ENCODE measurements at places on chromosomes 13 and 19.

DNA sequence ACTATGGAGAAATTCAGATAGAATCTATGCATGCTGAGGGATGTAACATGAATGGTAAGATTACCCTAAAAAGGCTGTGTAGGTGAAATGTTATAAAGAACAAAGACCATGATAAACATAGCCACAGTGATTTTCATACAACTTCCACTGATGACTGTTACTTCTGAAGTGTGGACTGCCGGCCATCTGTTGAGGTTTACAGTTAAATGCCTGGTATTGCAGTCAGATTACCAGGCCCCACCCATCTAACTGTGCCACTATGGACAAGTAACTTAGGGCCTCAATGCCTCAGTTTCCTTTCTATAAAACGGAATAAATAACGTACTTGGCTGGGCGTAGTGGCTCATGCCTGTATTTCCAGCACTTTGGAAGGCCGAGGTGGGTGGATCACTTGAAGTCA lies 395.6 kb downstream of the KLF12 start:
- DNase-seq, result no peak

- DNase-seq, result no peak
Observed at GRCh38 chr13:77508959-77509620, 26.4 kb upstream of the SCEL start.

DNA sequence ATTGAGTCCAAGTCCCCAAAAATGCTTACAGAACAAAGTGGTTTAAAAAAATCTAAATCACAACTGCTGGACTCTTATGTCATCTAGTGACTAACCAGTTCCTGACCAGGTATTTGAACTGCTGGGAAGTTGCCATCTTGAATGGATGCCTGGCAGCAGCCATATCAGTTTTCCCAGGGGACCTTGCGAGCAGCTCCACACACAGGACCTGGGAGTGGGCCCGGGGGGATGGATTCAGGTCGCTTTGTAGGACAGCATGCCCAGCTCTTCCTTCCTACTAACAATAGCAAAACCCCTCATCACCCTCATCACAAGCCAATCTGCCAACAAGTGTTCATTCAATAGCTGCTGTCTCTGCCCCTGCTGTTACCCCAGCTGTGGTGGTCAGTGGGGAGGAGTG lies 65.3 kb downstream of the KCTD15 start:
- no peak for DNase-seq

- DNase-seq, result no peak
Observed at GRCh38 chr13:99055735-99056134, 77.9 kb upstream of the DOCK9 start.

- no peak for DNase-seq
Observed at GRCh38 chr13:98650396-98651107, 73.6 kb upstream of the STK24 start.

GRCh38 chr13:39904959-39905358 lies 249.5 kb downstream of the COG6 start:
- DNase-seq, result no peak

GRCh38 chr13:29154390-29154789 lies 334.3 kb downstream of the MTUS2 start:
- DNase-seq, result no peak

GRCh38 chr19:38263689-38264485 lies 486 bp upstream of the SPINT2 start:
- no peak for DNase-seq

GRCh38 chr13:68232351-68233130 lies 1002.4 kb upstream of the PCDH9 start:
- no peak for DNase-seq

GRCh38 chr19:45376045-45376724 lies 5.8 kb upstream of the ERCC2 start:
- DNase-seq, result no peak

DNA sequence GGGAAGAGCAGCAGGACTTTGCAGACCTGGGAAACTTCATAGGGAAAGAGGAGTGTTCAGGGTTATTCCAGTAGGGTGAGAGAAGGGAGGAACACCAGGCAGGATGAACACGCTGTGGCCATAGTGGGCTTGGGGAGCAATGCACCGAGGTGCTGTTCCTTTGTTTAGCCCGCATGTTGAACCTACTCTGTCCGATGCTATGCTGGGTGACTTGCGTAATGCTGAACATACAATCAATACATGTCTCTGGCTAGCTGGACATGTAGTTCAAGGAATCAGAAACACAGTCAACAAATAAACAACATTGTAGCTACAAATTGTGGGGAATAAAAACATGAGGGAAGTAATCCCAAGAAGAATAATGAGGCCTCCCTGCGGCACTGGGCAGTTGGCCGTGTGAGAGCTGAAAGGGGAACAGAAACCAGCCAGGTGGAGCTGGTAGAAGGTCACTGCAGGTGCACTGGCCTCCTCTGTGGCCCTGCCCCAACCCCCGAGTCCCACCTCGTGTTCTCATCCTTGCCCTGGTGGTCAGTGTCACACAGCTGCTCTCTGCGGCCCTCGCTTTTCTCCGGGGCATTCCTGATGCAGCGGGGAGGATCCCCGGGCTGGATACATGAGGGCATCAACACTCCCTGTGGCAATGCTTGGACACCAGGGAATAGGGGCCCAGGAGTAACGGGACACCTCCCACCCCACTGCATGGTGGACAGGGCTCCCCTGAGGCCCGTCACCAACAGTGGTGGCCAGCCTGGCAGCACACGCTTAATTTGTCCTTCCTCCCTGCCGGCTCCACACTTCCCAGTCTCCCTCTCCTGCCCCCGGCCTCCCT lies 36.9 kb upstream of the TUBGCP3 start:
- DNase-seq, result no peak

DNA sequence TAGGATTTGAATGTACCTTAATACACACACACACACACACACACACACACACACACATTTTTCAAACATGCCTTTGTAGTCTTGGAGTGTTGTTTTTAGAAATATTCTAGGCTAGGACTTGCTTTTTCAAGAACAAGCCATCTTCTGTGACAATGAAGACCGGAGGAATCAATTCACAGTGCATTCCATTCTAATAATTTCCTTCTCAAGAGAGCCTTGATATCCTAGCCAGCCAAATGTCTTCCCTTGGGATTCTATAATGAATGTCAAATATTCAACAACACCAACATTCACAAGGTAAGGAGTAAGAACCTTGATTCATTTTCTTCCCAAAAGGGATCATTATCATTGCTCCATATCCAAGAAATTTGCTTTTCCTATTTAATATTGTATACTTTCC lies 180.3 kb downstream of the SLITRK1 start:
- DNase-seq, result no peak

GRCh38 chr13:31124204-31124603 lies 37.5 kb downstream of the HSPH1 start:
- DNase-seq, result no peak

GRCh38 chr13:103531278-103531677 lies 465.1 kb upstream of the SLC10A2 start:
- no peak for DNase-seq

- no peak for DNase-seq
Observed at GRCh38 chr19:44308011-44308410, 3.2 kb upstream of the ZNF235 start.

All from DMS 273 treated with DMSO at 0.1 percent for 48 hours (cell line).